Right renal pelvis (tissue), 4 donors: ENCODE measurements at places on chromosomes 12 and 14. TPM values are rescaled to one million over a fixed set of nuclear protein-coding genes. Genes with fewer than 3 reads are reported as not detected.

Gene RASSF8
- 66.4 TPM for polyA plus RNA-seq

Gene PAN2
- 84.2 TPM for polyA plus RNA-seq

Gene PPP1R36
- polyA plus RNA-seq = 0.75 TPM

Gene RAD51AP1
- 32.9 TPM for polyA plus RNA-seq

Gene TAS2R10
- 1.1 TPM for polyA plus RNA-seq

Gene INHBC
- 0.22 TPM for polyA plus RNA-seq

Gene KRT77
- not detected for polyA plus RNA-seq

Gene DLGAP5
- polyA plus RNA-seq = 30.6 TPM

Gene PTCSC3
- polyA plus RNA-seq = 0.47 TPM

Gene OTOGL
- polyA plus RNA-seq = 0.55 TPM

Gene STON2
- polyA plus RNA-seq = 40.9 TPM

Gene PLEKHD1
- 4.8 TPM for polyA plus RNA-seq

Gene KRT6C
- polyA plus RNA-seq = not detected

Gene ACTR6
- 36.9 TPM for polyA plus RNA-seq

Gene PROX2
- polyA plus RNA-seq = 1.1 TPM
